ENCODE measurements at places on chromosomes 7 and 10. TPM values are rescaled to one million over a fixed set of nuclear protein-coding genes. Genes with fewer than 3 reads are reported as not detected.

ERVW-1 gene
- not detected for total RNA-seq

MDFIC gene
- 16.2 TPM for total RNA-seq

PRPS1L1 gene
- not detected for total RNA-seq

CPVL gene
- not detected for total RNA-seq

HYAL4 gene
- total RNA-seq, result 0.20 TPM

COL17A1 gene
- total RNA-seq, result 2.2 TPM

NEUROG3 gene
- not detected for total RNA-seq

CDK14 gene
- 19.5 TPM for total RNA-seq

ZNF365 gene
- 0.04 TPM for total RNA-seq

PRR15 gene
- total RNA-seq, result 3.2 TPM

SCIN gene
- 0.18 TPM for total RNA-seq

CHN2 gene
- 0.78 TPM for total RNA-seq

HKDC1 gene
- not detected for total RNA-seq

THSD7A gene
- total RNA-seq, result 30.5 TPM

COBL gene
- total RNA-seq, result not detected

HMX3 gene
- not detected for total RNA-seq

PBLD gene
- total RNA-seq, result 3.0 TPM

DNTT gene
- not detected for total RNA-seq

TMEM196 gene
- not detected for total RNA-seq

NRAP gene
- total RNA-seq, result not detected

FKBP6 gene
- not detected for total RNA-seq

ANKRD61 gene
- total RNA-seq, result 0.07 TPM

CREB5 gene
- 2.8 TPM for total RNA-seq

GPR26 gene
- not detected for total RNA-seq

PNLIPRP3 gene
- total RNA-seq, result not detected

TAS2R5 gene
- total RNA-seq, result 0.53 TPM

WEE2 gene
- total RNA-seq, result not detected

SPAG6 gene
- total RNA-seq, result not detected

SPACDR gene
- total RNA-seq, result 1.2 TPM

EMX2 gene
- not detected for total RNA-seq

AMZ1 gene
- not detected for total RNA-seq

AKR1C4 gene
- not detected for total RNA-seq

SRRM3 gene
- total RNA-seq, result 0.53 TPM

MUC3A gene
- not detected for total RNA-seq

PIK3CG gene
- total RNA-seq, result 12.2 TPM

KNDC1 gene
- not detected for total RNA-seq

PKD1L1 gene
- total RNA-seq, result 2.1 TPM

SLC16A12 gene
- 0.66 TPM for total RNA-seq

GDF2 gene
- total RNA-seq, result not detected

VPS26A gene
- 44.4 TPM for total RNA-seq

SGCE gene
- 70.2 TPM for total RNA-seq

ADCY1 gene
- total RNA-seq, result 0.26 TPM

VSTM4 gene
- total RNA-seq, result 0.26 TPM

CEP55 gene
- total RNA-seq, result 92.2 TPM

TRIP6 gene
- 61.0 TPM for total RNA-seq

GALNT11 gene
- 33.4 TPM for total RNA-seq

SLC18A3 gene
- not detected for total RNA-seq

ZNF467 gene
- 2.7 TPM for total RNA-seq

ASZ1 gene
- total RNA-seq, result not detected

DRGX gene
- not detected for total RNA-seq
